Cerebellar nuclear complex (tissue), 1 donor: ENCODE measurements at places on chromosomes 1 and 21.

GRCh38 chr1:43914576-43915525 lies 18.8 kb upstream of the ARTN start:
- DNase-seq, result no peak

GRCh38 chr1:239516579-239516978 lies 130.2 kb downstream of the CHRM3 start:
- DNase-seq, result no peak

GRCh38 chr1:93960641-93961147 lies 51.5 kb upstream of the GCLM start:
- DNase-seq, result no peak

DNA sequence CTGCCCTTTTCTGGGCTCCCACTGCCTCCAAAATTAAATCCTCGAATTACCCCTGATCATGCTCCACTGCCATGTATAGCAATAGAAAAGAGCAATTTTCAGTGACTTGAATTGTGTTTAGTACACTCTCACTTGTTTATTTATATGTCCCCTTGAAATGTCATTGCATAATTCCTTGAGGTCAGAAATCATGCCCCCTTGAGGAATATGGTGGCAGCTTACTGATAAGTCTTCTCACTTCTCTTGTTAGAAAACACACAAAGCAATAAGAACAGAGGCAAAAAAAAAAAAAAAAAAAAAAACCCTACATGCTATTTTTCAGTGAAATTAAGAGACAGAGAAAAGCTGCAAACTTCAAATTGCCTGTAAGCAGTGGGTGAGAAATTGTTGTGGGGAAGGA lies 37.5 kb downstream of the GPR88 start:
- no peak for DNase-seq

DNA sequence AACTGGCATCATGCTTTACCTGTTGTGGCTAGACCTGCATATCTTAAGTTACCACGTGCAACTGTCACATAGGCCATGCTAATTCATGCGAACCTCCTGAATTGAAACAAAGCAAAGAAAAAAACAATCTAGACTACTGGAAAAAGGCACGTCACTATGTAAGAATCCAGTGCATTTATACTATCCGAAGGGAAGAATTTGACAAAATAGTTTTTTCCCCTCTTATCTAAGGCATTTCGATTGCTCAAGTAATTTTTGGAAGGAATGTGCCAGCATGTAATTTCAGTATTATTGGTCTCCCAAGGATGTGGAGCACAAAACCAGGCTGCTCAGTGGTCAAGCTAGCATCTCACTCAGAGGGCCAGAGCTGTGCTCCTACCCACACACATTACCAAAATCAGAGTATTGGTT lies 31.5 kb upstream of the C1orf198 start:
- DNase-seq, result no peak

DNA sequence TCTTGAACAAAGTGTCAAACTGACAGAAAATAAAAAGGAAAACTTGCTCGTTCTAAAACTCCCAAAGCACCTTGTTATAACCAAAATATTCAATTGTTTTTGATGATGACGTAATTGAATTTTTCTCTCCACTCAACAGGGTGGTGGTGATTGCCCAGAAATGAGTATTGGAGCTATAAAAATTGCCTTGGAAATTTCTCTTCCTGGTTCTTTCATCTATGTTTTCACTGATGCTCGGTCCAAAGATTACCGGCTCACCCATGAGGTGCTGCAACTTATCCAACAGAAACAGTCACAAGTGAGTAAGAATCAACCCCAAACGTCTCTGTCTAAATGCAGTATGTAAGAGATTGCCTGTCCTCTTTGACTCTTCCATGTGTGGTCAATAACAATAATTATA lies 130.1 kb downstream of the HMCN1 start:
- no peak for DNase-seq
